ENCODE measurements at places on chromosomes 1 and 21.

- H3K4me3 ChIP-seq, result no peak overlapping the region
- no peaks in the 10 kb centered on the region for H3K27me3 ChIP-seq
- peak; percentile 93 for DNase-seq
- no peaks in the 10 kb centered on the region for H3K36me3 ChIP-seq
- H3K4me1 ChIP-seq, result peaks cover 31% of the 10 kb centered on the region
Measured at GRCh38 chr1:33876970-33877650, 13.2 kb downstream of the HMGB4 start.

GRCh38 chr1:30782361-30783255, 25.0 kb upstream of the LAPTM5 start:
- no peaks in the 10 kb centered on the region for H3K36me3 ChIP-seq
- DNase-seq, result no peak
- H3K4me3 ChIP-seq, result no peak overlapping the region
- H3K27me3 ChIP-seq, result peaks cover 3% of the 10 kb centered on the region

- DNase-seq, result no peak
- H3K27ac ChIP-seq, result no peak overlapping the region
- H3K4me3 ChIP-seq, result no peak overlapping the region
- H3K4me1 ChIP-seq, result no peaks in the 10 kb centered on the region
- H3K27me3 ChIP-seq, result no peaks in the 10 kb centered on the region
- H3K36me3 ChIP-seq, result no peaks in the 10 kb centered on the region
Measured at GRCh38 chr21:32538147-32538792, 47.1 kb downstream of the TCP10L start.

DNA sequence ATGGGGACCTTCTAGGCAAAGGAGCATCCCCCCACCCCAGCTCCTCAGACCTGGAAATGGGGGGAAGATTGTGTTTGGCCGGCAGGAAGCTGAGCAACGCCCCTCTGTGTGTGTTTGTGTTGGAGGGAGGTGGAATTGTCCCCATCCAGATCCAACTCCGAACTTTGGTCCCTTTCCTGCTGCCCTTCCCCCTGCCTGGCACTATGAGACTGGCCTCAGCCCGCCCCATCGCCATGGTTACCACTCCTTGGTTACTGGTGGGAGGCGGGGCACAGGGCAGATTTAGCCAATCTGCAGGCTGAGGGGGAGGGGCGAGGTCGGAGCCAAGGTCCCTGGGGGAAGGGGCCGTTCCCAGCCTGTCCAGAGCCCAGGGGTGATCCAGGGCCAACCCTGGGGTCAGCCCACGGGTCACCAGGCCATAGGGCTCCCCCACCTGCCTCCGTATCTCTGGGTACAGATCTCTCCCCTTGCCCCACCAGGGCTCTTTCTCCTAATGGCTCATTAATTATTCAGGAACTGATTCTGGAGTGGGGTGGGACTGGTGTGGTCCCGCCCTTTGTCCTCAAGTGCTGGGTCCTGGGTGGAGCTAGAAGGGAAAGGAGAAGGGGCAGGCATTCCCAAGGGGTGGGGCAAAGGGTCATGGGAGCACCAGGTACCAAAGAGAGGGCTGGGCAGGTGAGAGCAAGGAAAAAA, 15.2 kb downstream of the PTPRF start:
- no peaks in the 10 kb centered on the region for H3K27me3 ChIP-seq
- no peak for DNase-seq
- peaks cover 6% of the 10 kb centered on the region for H3K36me3 ChIP-seq

GRCh38 chr21:26977746-26978145, 10.9 kb upstream of the ADAMTS5 start:
- no peaks in the 10 kb centered on the region for H3K27me3 ChIP-seq
- H3K4me1 ChIP-seq, result no peaks in the 10 kb centered on the region
- no peak overlapping the region for H3K4me3 ChIP-seq
- no peaks in the 10 kb centered on the region for H3K36me3 ChIP-seq
- peak; percentile 22 for DNase-seq

All from astrocyte (in vitro differentiated cells and primary cell).